ENCODE measurements at places on chromosomes 2 and 18.

DNA sequence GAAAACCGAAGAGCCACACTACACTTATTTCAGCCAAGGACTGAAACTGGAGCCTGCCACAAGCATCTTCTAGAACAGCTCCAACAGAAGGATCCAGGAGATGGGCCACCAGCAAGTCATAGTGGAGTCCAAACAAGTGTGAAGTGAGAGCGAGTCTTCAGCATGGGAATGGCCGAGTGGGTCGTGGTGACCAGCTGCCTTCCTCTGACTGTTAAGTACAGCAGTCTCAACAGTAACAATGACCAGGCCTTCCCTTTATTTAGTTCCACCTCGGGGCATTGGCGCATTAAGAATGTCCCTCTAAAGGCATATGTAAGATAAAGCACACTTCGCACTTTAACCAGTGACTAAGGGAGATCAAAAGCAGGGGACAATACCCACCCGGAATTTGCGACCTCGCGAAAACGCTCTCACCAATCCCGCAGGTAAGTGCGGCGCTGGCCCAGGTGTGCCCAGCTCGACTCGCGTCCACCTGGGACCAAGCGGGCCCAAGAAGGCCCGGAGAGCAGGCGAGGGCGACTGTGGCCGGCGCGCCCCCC lies 1.1 kb downstream of the L3MBTL4 start:
- DNase-seq = no peak

- DNase-seq = no peak
Observed at GRCh38 chr2:54773838-54774237, 50.4 kb downstream of the EML6 start.

DNA sequence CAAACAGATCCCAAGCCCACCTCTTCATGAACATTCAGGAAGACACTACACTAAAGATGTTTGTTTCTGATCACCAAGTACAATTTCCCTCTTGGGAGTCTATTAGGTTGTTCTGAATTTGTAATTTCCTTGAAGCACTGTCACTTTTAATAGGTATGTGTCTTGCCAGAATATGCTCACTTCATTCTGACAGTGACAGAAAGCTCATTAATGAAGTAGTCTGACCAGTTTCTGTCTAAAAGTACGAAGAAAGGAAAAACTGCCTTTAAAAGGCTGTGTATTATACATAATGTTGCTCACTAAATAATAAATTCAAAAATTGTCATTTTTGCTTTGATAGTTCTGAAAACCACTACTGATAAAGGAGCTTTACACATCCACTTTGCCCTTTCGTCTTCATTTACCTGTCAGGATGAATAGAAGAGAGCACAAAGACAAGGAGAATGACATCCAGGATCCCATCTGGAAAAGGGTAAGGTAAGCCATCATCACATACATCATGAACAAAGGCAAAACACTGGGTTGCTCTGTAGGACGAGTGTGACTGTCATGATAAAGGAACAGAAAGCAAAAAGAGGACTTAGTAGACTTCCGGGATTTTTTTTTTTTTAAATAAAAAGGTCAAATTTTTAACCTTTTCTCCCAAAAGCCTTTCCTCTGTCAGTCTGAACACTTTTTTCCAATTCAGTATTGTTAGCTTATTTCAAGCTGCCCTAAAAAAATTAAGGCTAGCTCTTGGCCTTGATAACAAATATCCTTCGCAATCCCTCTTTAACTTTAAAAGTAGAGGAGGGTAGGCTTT lies 103.4 kb downstream of the METTL8 start:
- DNase-seq = no peak

- DNase-seq = no peak
Observed at GRCh38 chr2:68098291-68098797, 35.5 kb upstream of the C1D start.

DNA sequence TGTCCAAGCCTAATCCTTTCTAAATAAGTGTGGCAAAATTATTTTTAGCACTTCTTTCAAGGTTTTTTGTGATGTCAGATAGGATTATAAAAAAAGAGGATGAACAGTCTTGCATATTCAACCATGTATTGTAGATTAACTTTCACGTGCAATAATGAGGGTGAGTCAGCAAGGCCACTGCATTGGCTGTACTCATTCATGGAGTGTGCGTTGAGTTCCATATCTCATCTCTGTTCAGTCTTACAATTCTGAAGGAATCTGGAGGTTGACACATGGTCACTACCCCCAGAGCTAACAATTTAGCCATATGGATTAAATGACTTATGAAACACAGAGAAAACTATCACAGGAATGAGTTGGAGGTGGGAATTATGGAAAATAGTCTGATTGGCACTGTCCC lies 810.5 kb downstream of the SLC4A3 start:
- no peak for DNase-seq

- no peak for DNase-seq
Observed at GRCh38 chr2:219864154-219864553, 236.7 kb downstream of the SLC4A3 start.

GRCh38 chr2:188610827-188611226 lies 319.2 kb downstream of the GULP1 start:
- no peak for DNase-seq

- no peak for DNase-seq
Observed at GRCh38 chr2:106158131-106158530, 36.0 kb downstream of the UXS1 start.

- no peak for DNase-seq
Observed at GRCh38 chr2:130766037-130766436, 10.7 kb downstream of the AMER3 start.

DNA sequence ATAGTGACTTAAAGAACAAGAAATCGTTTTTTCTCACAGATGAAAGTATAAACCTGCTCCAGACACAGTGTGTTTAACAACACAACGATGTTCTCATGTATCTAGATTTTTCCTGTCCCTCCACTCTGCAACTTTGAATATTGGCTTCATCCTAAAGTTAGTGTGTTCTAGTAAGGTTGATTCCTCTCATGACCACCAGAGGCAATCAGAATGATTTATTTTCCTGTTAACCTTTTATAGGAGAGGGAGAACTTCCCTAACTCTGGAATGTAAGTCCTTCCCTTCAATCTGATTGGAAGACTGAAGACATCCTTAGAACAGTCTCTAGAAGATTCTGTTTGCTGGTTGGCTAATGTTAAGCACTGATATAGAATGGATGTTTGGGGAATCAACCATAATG lies 41.0 kb upstream of the TAF4B start:
- no peak for DNase-seq

- no peak for DNase-seq
Observed at GRCh38 chr2:184654945-184655344, 56.6 kb downstream of the ZNF804A start.

DNA sequence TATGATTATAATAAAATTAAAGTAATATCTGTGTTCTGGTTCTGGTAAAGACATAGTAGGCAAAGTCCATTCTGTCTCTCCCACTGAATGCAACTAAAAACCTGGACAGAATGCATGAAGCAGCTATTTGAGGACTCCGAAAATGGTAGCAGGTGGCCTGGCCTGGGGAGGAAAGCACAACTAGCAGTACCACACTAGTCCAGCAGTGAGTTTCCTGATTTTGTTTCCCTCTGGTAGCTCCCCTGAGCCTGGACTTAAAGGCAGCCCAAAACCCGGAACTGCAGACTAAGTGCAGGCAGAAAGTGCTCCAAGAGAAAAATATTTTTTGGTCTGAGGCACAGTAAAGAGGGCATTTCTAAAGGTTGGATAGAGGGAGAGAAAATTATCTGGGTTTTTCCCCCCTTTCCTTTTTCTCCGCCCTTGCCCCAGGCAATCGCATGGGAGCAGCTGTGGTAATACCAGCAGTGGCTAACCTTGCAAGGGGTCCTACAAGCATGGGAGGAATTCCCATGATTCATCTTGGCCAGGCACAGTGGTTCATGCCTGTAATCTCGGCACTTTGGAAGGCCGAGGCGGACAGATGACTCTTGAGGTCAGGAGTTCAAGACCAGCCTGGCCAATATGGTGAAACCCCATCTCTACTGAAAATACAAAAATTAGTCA lies 32.3 kb downstream of the ASXL2 start:
- DNase-seq = no peak

GRCh38 chr2:18516112-18516511 lies 44.3 kb downstream of the RDH14 start:
- DNase-seq = no peak

- DNase-seq = no peak
Observed at GRCh38 chr2:47274054-47274782, 119.1 kb upstream of the STPG4 start.

GRCh38 chr18:7809455-7809854 lies 242.3 kb downstream of the PTPRM start:
- DNase-seq = no peak

DNA sequence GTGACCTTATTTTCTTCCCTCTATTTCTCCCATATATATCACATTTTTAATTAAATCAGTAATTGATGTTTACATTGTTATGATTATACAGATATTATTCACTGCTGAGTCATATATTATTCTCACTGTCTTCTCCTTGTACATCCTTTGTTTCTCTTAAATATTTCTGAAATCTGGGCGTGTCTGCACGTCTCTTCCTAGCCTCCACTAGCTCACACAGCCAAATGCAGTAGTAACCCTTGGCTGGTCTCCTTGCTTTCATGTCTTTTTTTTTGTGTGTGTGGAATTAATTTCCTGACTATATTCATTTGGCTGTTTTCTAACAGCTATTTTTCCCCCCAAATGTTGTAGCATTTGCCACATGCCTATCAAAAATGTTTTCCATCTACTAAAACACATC lies 15.8 kb downstream of the CCNYL1 start:
- no peak for DNase-seq

GRCh38 chr18:31557446-31557845 lies 34.2 kb upstream of the TTR start:
- DNase-seq = no peak

DNA sequence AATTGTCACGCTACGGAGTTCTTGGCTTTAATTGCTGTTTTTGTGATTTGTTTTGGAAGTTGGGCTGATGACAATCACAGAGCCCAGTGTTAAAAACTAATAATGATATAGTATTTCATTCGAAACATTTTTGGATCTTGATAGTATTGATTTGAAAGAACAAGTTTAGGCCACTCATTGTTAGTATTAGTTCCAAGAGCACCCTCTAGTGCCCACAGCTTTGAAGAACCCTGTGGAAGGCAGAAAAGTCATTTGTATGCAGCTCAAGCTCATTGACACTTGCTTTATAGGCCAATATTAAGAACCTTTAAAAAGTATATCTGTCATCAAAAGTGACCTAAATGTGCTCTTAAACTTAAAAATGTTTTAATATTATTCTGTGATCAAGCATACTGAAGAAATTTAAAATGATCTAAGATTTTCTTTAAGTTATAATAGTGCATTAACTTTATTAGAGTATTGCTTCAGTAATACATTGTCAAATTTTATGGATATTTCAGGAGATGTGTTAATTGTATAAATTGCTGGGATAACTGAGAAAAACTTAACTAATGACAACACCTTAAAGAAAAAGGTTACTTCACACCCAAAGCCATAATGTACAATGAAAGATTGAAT lies 191.0 kb downstream of the GRB14 start:
- no peak for DNase-seq

- DNase-seq = no peak
Observed at GRCh38 chr18:57950542-57950941, 93.5 kb upstream of the NEDD4L start.

GRCh38 chr18:14905350-14905749 lies 157.4 kb downstream of the ANKRD30B start:
- no peak for DNase-seq

GRCh38 chr2:128664499-128664971 lies 345.9 kb upstream of the HS6ST1 start:
- DNase-seq = no peak

- no peak for DNase-seq
Observed at GRCh38 chr2:10410001-10410822, 37.9 kb downstream of the ODC1 start.

DNA sequence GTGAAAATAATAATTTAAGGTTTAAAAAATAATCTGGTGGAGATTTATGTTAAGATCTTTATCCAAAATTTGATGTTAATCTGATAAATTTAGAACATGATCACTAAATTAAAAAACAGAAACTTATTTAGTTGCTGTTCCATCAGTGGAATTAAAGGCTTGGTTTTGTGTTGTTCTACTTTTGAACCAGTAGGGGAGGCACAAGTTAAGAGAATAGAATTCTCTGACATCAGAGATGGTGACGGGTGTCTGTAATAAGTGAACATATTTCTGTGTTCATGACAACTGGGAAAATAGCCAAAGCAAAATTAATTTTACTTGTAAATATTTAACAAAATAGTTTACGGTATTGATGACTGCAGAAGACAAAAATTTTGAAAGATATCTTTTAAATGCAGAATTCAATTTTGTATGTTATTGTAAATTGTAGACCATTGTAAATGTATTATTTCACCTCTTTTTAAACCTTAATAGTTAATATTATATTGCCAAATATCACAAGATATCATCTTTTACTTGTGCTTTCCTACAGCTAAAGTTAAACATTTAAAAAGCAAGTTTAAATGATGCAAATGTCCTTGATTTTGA lies 106.0 kb downstream of the UBR3 start:
- DNase-seq = no peak

- DNase-seq = no peak
Observed at GRCh38 chr2:12731701-12732280, 15.1 kb downstream of the TRIB2 start.

DNA sequence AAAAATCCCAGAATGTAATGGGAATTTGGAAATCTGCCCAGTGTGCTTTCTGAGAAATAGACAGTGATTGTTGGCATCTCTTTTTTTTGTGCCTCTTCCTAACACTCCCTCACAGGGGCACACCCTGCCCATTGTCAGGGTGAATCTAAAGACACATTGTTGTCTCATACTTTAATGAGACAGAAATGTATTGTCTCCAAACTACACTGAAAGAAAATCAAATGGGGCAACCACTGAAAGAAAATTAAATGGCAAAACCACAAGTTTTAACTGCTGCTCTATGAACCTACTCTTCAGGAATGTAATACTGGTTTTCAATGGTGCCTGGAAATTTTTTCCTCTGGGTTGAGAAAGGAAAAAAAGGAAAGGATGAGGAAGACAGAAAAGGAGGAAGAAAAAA lies 43.2 kb upstream of the GLS start:
- no peak for DNase-seq

GRCh38 chr2:208139447-208139846 lies 6.5 kb downstream of the CRYGB start:
- DNase-seq = no peak

GRCh38 chr2:3207091-3207491 lies 170.5 kb downstream of the EIPR1 start:
- no peak for DNase-seq

DNA sequence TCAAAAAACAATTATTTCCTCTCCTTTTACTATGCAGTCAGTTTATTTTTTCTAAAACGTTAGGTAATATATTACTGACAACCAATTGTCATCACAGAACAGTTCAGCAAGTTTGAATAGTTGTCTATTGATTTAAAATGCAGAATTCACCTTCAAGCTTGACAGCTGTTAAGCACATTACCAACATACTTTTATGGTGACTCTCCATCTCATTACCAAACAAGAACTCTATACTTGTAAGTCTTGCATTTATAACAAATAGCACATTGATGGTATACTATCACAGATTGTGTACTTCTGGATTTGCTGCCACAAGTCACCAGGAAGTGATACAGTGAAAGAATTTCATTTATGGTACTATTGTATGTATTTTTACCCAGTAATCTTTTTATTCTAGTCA lies 99.4 kb upstream of the PPP1CB start:
- DNase-seq = no peak

GRCh38 chr2:192140236-192140839 lies 54.4 kb downstream of the TMEFF2 start:
- DNase-seq = no peak

Measured in stimulated activated CD4-positive, alpha-beta T cell treated with anti-CD3 and anti-CD28 coated beads, Interleukin-12 subunit alpha, Interleukin-12 subunit beta, amount 100 ng/mL, for 24 hours (primary cell).